GM12865 (cell line): ENCODE measurements at places on chromosomes 3 and 15.
A peak's percentile ranks its signal among the peaks of the same experiment; 100 is the strongest.

- no peak for DNase-seq
These were observed 46.2 kb downstream of the NRG4 start for GRCh38 chr15:75966073-75966472.

- no peak for DNase-seq
These were observed 16.8 kb downstream of the ATP10A start for GRCh38 chr15:25846377-25846776.

DNA sequence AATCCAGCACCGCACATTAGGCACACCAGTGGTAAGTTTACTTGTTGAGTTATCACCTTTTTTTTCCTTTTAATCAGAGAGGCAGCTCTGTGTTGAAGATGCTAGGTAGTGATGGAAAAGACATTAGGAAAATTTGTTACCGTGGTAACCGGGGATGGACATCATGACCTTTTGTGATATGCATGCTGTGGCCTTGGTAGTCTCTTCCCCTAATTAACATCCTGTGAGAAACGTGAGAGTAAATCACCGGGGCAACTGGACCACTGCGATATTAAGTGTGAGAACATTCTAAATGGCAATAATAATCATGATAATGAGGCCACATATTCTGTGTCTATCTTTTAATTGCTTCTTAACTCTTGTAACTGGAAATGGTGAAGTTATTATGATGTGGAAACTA is 362.0 kb downstream of the CACNA2D3 start:
- DNase-seq, result no peak

- DNase-seq, result no peak
These were observed 173.8 kb downstream of the SMAD6 start for GRCh38 chr15:66875588-66876420.

DNA sequence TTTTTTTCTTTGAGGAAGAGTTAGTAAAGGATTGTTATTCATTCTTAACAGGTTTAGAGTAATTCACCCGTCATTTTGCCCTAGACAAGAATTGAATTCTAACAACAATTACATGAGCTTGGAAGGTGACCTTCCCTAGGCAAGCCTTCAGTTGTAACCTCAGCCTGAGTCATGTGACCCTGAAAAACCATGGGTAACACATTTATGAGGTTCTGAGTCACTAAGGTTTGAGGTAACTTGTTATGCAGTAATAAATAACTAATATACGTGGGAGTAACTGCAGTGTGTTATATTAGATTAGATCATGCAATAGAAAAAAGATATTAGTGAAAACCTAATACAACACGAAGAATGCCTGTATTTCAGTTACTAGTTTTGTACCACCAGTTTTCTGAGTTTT is 237.6 kb upstream of the NDN start:
- DNase-seq, result no peak

DNA sequence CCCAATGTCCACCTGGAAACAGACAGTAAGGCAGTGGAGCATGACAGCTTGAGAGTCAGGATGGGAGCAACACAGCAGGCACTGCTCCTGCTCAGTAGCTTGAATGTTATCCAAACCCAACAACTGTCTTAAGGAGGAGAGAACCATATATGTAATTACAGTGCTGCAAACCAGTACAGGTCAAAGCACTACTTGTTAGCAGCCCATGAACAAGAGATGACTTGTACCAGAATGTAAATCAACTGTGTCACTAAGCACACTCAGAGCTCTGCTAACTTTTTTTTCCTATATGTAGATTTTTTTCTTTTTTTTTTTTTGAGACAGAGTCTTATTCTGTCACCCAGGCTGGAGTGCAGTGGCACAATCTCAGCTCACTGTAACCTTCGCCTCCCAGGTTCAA is 87.1 kb downstream of the ANO10 start:
- no peak for DNase-seq

DNA sequence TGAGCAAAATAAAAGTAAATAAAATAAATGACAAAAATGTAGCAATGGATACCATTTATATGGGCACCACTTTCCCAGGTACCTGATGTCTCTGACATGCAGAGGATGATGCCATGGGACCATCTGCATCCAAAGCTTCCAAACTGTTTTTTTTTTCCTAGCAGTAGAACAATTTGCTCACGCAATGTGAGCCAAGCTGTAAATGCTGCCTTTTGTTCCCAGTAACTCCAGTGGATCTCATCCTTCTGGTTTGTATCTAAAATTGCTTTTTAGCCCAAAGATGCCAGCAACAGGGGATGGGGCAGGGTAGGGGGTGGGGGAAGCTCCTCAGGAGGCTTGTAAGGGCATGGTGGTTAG is 32.7 kb downstream of the SLC12A8 start:
- no peak for DNase-seq

- no peak for DNase-seq
These were observed 681 bp upstream of the IL17RE start for GRCh38 chr3:9901967-9902366.

- no peak for DNase-seq
These were observed 786.7 kb upstream of the EPHA6 start for GRCh38 chr3:96027718-96028117.

GRCh38 chr15:78322243-78322642 is 17.9 kb upstream of the CRABP1 start:
- DNase-seq, result no peak

GRCh38 chr3:179955809-179956208 is 80.9 kb downstream of the PEX5L start:
- DNase-seq, result no peak

DNA sequence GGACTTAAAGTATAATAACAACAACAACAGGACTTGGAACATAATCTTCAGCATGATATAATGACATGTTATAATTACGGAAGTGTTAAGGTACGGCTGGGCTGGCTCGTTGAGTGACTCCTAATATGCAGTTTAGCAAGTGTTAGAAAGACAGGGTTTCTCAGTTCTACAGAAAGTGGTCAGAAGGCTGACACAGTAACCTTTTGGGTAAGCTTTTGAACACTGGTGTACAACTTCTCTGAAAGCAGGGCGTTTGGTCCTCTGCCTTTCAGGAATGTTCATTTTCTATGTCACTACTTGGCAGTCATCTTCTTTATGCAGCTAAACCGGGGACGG is 133.3 kb upstream of the SLC2A2 start:
- DNase-seq, result no peak

DNA sequence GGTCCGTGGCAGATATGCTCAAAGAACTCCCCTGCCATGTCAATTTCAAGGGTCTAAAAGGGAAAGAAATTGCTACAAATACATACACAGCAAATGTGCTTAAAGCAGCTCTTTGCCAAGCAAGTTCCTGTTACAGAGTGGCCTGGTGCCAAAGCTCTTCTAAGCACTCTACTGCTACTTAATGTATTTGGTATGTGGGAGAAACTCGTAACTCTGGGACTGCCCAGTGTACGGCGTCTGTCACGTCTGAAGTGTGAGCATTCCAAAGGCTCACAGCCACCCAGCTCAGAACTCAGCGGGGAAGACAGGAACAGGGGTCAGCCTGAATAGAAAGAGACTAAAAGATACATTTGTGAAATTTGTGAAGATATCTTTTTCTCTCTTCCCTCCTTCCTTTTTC is 54.6 kb downstream of the RBMS3 start:
- DNase-seq, result no peak

GRCh38 chr15:68552773-68553172 is 26.0 kb upstream of the CORO2B start:
- DNase-seq, result no peak

DNA sequence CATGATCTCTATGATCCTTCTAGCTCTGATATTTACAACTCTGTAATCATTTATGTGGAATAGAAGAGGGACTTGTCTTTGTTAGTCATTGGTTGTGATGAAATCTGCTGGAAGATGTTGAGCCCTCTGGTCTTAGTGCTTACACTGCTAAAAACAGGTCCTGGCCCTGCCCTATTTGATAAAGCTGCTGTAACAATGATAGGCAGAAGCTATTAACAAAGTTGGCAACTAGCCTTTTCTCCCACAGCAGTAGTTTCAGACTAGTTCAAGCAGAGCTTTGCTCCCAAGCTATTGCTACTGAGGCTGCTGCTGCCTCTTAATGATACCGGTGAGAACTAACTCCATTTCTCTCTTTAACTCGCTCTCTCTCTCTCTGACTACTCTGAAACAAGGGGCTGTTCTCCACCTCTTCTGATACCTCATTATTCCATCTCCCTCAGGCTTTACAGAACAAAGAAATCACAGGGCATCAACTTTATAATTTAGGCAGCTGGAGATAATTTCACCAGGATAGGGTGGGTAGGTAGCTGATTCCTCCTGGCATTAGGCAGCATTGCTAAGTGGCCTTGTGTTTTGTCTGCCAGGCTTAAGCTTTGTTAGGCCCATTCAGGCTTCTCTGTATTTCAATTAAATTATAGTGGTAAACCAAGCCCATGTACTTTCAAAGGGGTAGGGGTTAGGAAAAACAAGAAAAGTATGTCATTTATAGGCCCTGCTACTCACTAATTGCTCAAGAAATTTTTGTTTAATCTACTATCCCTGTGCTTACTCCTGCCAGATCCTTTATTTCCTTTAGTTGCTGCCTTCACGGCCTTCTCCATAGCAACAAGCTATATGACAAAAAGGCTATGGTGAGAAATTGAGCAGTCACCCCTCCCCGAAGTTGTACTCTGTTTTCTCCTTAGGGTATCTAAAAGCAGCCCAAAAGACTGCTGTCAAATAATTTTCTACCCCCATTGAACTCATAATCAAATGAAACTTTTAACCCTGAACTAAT is 139.6 kb downstream of the RBPMS2 start:
- DNase-seq, result peak; percentile 41

- no peak for DNase-seq
These were observed 23.7 kb downstream of the ABHD2 start for GRCh38 chr15:89111961-89112340.

- DNase-seq, result peak; percentile 26
These were observed 556 bp downstream of the USP19 start for GRCh38 chr3:49120096-49120437.

- DNase-seq, result peak; percentile 7
These were observed 109.5 kb downstream of the SSR3 start for GRCh38 chr3:156445117-156446090.

GRCh38 chr3:107612664-107613084 is 89.9 kb downstream of the BBX start:
- no peak for DNase-seq

DNA sequence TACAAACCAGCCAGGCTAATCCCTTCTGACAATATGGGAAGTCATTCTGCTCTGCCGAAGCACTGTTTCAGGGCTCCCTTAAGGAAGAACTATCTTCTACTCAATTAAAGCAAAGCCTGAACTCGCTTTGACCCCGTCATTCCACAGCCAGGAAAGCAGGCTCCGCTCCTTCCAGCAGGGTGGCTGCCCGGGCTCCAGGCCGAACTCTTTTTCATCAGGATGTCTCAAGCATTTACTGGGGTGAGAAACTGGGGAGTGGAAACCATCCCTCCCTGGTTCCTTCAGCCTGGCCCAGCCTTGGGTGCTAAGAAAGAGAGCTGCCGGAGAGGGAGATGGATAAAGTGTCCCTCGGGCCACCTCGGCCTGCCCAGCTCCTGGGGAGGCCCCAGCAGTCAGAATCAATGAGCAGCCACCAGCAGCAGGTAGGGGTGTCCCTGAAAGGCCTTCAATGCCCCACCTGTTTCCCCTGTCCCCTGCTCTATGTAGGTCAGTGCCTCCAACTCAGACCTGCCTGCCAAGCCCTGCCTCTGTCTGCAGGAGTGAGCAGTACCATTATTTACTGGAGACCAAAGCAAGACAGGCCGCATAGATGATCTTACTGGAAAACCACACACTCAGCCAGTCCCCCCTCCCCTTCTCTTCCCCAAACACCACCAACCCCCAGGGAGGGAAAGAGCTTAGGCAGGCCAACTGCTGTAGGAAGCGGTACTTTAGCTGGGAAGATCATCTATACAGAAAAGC is 225.6 kb upstream of the TLE3 start:
- DNase-seq, result no peak

DNA sequence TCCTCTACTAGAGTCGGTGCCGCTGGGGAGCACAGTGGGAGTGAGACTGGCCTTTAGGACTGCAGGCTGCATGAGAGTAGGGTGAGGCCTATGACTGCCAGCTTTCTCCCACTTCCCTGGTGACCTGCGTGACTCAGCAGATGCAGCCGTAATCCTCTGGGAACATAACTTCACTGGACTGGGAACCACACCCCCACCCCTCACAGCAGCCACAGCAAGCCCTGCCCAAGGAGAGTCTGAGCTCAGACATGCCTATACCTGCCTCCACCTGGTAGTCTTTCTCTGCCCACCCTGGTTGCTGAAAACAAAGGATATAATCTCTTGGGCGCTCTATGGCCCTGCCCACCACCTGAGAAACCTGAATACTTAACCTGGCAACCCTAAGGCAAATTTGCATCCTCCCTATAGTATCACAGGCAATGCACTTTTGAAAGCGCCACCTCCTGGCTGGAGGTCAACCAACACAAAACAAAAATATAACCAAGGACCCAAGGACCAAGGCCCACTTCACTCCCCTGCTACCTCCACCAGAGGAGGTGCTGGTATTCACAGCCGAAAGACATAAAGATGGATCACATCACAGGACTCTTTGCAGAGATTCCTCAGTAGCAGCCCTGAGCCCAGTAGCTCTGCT is 308.9 kb downstream of the CTNNB1 start:
- no peak for DNase-seq

DNA sequence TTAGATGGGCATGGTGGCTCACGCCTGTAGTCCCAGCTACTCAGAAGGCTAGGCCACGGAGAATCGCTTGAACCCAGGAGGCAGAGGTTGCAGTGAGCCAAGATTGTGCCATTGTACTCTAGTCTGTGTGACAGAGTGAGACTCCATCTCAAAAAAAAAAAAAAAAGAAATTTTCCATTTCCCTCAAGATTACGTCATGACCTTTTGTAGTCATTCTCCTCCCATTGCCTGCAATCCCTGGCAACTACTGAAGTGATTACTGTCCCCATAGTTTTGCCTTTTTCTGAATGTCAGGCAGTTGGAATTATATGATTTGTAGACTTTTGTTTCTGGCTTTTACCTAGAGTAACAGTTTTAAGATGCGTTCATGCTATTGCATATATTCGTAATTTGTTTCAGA is 28.0 kb downstream of the WDR76 start:
- no peak for DNase-seq

DNA sequence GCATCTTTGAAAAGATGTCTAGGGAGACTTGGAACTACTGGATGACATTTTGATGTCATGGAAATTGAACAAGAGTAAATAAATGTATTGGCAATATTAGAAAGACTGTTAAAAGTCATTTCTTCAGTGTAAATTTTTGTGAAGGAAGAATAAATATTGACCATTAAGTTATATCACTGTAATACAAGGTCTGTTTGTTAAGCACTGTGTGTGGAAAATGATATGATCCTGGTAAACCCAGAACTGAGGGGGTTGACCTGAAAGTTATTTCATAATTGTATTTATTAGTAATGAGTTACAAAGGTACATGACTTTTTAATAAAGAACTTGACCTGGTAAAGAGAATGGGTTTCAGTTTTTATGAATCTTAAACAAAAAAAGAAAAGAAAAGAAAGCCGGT is 106.6 kb downstream of the B3GALNT1 start:
- DNase-seq, result no peak

GRCh38 chr3:84073664-84074063 is 885.1 kb upstream of the CADM2 start:
- no peak for DNase-seq

GRCh38 chr3:29763115-29763514 is 482.2 kb downstream of the RBMS3 start:
- no peak for DNase-seq

- DNase-seq, result peak; percentile 5
These were observed 60.8 kb upstream of the ARHGEF3 start for GRCh38 chr3:56862352-56863062.
